ENCODE measurements at places on chromosomes 2 and 18.

DNA sequence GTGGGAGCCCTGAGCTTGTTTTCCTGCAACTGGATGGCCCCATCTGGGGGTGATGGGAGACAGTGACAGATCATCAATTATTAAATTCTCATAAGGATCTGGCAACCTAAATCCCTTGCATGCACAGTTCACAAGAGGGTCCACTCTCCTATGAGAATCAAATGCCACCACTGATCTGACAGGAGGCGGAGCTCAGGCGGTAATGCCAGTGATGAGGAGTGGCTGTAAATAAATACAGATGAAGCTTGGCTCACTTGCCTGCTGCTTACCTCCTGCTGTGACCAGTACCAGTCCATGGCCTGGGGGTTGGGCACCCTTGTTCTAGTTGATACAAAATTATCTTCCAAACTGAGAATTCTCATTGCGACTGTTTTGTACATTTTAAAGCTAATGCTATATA, 258.6 kb downstream of the CTNNA2 start:
- DNase-seq, result no peak

GRCh38 chr2:207876842-207877535, 107.3 kb upstream of the FZD5 start:
- DNase-seq, result no peak

DNA sequence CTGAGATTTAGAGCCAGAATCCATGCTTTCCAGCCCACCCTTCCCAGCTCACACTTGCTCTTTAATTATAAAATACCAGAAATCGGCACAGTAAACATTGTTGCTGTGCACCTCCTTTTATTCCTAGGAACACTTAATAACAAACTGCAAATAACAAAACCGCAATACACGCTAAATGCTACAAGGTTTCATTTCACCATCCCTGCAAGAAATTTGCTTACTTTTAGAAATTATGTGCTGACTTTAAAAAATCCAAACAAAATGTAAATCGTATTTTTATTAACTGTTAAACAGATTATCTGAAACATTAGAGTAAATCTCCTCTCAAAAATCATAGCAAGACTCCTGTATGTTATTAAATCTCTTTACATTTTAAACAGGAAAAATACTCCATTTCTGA, 79.3 kb downstream of the TCF4 start:
- DNase-seq, result no peak

DNA sequence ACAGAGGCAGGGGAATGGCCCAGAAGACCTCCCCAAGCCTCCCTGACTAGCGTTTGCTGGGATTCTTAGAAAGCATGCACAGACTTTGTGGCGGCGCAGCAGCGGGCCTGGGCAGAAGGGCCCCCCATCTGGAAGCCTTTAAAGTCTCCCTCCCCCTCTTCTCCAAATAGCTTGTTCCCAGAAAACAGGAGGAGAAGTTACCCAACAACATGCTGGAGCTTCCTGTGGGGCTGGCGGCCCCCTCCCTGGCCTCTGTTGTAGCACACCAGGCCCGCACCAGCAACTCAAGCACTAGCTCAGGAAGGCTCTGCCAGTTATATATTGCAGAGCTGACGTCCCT, 334.8 kb downstream of the DYSF start:
- DNase-seq, result no peak

DNA sequence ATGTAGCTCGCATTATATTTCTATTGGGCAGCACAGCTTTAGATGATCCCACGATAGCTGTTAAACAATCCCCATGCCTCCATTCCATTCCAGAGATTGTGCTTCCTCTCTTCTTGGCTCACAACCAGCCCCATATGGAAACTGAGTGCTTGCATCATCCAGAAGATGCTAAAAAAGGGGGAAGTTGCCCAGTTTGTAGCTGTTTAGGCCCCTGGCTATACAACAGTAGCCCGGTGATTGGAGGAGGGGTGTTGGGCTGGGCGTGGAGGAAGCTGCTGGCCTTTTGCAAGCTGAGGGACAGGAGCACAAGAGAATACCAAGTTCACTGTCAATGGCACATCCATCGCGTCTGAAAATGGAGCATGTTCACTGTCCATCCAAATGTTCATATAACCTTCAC, 360.2 kb downstream of the ALK start:
- no peak for DNase-seq

GRCh38 chr2:46858702-46859090, 56.9 kb downstream of the MCFD2 start:
- DNase-seq, result peak; percentile 99

DNA sequence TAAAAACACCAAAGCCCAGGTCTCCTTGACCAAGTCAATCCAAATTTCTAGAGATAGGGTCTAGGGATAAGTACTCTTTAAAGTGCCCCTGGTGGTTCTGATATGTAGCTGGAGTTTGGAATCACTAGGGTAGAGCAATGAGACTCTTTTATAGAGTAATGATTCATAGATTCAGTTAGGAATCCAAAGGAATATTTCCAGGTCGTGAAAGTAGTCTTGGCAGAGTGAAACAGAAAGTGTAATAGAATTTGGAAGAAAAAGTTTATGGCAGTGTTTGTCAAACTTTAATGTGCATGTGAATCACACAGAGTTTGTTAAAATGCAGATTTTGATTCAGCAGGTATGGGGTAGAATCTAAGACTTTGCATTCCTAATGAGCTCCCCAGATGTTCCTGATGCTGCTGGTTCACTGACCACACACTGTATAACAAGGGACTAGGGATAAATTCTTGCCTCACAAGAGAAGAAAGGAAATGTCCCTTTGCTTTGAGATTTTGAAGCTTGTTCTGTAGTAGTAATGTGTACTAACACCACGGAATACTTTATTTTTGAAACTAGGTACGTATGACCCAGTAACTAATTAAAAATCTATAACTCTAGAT, 1.8 kb downstream of the UPP2 start:
- DNase-seq, result peak; percentile 25

DNA sequence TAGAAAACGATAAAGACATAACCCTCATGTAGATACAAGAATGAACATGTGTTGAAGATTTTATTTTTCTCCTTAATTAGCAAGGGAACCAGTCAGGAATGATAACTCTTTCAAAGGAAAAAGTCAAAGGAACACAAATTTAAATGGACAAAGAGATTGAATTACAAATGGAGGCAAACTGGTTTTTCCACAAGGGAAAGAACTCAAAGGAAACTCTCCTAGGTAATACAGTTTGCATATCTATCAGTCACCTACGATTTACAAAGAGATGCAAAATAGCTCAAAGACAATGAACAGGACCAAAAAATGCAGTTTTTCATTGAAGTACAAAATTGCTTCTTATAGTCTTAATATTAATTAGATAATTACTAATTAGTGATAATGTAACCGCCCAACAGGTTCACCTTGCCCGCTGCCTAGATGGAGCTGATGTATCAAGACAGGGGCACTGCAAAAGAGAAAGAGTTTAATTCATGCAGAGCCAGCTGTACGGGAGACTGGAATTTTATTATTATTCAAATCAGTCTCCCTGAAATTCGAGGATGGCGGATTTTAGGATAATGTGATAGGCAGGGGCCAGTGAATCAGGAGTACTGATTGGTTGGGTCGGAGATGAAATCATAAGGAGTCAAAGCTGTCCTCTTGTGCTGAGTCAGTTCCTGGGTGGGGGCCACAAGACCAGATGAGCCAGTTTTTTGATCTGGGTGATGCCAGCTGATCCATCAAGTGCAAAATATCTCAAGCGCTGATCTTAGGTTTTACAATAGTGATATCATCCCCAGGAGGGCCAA, 151.0 kb downstream of the TMEM17 start:
- no peak for DNase-seq

DNA sequence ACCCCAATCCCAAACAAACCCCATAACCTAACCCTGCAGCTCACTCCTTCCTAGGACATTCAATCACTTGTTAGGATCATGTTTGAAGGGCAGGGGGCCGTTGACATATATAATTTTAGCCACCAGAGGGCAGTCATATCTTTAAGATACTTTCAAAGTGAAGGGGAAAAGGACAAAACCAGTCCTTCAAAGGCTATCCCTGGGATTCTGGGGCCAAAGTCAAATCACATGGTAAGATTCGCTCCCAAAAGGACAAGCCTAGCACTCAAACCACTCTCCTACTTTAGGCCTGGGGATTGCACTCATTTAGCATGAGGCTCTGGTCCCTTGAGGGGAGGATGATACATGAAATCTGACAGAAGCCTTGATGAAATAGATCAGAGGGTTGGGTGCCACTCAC, 44.6 kb downstream of the HAUS1 start:
- no peak for DNase-seq

DNA sequence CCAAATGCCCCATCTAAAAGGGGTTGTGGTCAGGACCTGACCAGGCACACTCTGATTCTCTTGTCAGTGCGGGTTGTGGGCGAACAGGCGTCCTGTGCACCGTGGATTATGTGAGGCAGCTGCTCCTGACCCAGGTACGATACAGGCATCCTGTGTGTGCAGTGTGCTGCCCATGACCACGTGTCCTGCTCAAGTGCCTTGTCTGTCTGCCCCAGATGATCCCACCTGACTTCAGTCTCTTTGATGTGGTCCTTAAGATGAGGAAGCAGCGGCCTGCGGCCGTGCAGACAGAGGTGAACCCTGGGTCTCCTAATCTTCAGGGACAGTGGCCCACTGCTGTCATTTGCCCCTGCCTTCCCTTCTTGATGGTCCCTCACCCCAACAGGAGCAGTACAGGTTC, 14.6 kb downstream of the PTPN18 start:
- DNase-seq, result no peak

DNA sequence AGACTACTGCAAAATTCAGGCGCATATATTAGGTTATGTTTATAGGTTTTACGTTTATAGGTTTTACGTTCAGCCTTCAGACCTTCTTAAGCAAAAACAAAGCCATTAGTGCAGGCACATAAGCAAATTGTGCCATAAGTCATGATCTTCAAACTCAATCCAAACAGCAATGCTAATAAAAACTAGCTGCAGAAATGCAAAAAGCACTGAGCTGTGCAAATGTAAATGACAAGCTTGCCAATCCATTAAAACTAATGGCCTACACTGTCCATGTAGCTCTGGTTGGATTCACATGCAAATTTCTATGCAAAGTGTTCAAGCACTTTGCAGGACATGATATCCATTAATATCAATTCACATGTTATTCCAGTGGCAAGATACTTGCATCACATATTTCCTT, 50.9 kb downstream of the LRPPRC start:
- no peak for DNase-seq

- no peak for DNase-seq
These were observed 2.9 kb downstream of the CYP26B1 start for GRCh38 chr2:72144632-72145288.

All from BJ (cell line).